Astrocyte (in vitro differentiated cells and primary cell): ENCODE measurements at places on chromosomes 7 and 10. TPM values are rescaled to one million over a fixed set of nuclear protein-coding genes. Genes with fewer than 3 reads are reported as not detected.
A peak's percentile ranks its signal among the peaks of the same experiment; 100 is the strongest.

Gene MNX1
- total RNA-seq = not detected in 2 replicates

DNA sequence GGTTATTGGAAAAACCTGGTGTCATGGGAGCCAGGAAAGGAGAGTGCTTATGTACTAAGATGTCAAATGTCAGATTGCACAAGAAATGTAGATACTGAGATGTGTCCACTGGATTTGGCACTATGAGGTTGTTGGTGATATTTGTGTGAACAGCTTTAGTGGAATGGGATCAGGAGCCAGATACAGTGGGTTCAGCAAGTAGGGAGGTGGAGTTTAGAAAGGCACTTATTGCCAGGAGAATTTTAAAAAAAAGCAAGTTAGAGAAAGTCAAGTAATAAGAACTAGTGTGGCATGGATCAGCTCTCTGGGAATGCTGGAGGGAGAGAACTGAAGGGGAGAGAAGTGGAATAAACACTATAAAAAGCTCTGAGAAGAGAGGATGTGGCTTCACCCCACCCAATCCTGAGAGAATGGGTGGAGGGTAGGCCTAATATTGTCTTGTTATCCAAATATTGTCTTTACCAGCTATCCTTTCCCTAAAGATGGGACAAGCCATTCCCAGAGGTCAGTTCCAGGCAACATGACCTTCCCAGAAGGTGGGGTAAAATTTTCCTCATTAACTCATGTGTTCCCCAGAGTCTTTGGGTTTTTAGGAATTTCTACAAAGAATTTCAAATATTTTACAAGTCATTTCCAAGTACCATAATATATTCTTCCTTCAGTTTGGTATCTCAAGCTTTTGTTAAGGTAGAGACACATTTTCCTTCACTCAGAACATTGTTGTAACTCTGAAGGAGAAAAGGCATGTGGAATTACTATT is 42.3 kb downstream of the ENTPD1 start:
- DNase-seq = peak; percentile 10

- DNase-seq = no peak
Observed at GRCh38 chr7:1853431-1853985, 183.4 kb downstream of the ELFN1 start.

- DNase-seq = no peak
Observed at GRCh38 chr7:87154166-87154565, 1.9 kb downstream of the DMTF1 start.

DNA sequence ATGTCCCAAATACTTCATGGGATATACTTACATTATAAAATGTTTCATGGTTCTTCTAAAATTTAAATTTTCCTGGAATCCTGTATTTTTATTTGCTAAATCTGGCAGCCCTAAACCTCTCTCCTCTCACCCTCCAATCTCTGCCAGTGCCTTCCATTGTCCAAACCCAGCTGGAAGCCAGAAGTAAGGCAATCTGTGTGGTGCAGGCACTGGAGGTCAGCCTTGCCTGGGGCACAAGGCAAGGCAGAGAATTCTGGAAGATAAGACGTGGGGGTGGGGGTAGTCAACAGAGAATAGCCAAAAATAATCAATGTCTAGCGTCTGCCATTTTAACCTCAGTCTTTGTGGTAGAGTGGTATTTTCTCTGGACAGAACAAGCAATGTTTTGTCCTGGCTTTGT is 381.7 kb downstream of the GPAM start:
- DNase-seq = no peak
